ENCODE measurements at places on chromosomes 4 and X.

DNA sequence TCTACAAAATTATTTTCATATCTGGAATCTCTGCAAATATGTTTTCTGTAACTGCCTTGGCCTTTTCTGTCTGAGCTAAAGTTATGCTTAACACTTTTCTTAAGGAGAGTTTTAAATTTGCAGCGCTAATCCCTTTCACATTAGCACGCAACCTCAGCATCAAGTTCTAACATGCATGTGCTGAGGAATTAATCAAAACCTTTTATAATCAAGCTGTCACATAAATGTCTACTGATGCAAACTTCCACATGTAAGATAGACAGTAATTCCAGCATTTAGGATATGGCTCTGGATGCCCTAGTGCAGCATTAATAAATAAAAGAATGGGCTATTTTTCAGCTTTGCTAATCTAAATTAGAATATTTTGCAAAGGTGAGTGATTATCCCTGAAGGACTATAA is 17.5 kb upstream of the NEIL3 start:
- no peak for DNase-seq

DNA sequence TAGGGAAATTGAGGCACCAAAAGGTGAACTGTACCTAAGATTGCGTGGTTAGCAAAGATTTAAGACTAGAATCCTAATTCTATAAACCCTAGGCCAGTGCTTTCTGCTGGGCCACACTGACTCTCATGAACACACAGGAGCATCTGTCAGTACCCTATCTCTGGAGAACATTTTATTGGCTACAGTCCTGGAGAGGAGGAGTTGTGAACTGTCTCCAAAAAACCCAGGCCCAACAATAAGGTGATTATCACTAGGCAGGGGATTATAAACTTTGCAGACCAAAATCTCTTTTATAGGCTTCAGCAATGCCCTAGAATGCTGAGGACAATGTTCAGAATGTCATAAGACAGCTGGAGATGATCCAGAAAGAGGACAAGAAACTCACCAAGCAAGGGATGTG is 24.1 kb downstream of the OPHN1 start:
- DNase-seq: peak; percentile 27

DNA sequence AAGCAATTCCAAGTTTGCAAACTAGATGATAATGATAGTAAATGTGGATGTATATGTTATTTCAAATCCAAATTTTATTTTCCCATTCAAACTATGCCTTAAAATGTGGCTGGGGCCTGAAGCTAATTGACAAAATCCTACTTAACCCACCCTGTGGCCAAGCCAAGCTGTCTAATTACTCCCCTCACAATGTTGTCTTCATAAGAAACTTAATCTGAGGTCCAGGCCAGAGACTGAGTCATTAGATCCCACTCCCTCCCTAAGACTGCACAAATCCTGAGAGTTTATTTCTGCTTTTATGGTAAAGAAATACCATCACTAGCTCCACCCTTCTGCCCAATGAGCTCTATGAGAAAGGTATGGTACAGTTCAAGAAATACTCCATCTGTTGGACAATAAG is 16.6 kb downstream of the SMPX start:
- DNase-seq: peak; percentile 71

GRCh38 chr4:97432551-97432950 is 710.7 kb downstream of the STPG2 start:
- DNase-seq: no peak

DNA sequence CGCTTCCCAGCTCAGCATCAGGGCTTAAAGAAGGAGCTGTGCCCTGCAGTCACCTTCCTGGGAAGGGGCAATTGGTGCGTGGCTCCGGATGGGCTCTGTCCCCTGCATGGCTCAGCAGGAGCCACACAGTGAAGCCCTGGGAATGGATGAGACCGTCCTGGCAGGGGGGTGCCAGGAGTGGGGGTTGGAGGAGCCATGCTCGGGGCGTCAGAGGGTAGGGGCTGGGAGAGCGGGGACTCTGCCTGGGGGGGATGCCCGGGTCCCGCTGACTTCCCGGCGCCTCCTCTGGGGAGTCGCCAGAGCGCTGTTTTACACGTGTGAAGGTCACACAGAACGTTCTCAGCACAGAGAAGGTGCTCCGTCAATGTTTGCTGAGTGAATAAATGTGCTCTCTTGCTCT is 184.1 kb downstream of the AFAP1 start:
- no peak for DNase-seq

DNA sequence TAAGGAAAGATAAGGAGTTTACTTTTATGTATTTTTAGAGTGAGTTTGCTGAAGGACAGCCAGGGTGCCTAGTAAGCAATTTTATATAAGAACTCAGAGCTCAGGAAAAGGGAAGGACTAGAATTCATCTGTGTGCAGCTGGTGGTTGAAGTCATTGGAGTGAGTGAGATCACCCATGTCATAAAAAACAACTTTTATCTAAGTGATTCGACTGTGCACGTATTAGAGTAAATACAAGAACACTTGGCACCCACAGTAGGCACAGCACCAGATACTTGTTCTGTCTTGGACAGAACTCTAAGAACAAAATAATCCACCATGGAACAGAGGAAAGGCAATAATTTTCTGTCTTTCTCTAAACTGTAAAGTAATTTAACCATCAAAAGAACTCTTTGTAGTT is 31.6 kb downstream of the SYNPO2 start:
- DNase-seq: no peak

- no peak for DNase-seq
Observed at GRCh38 chrX:40165861-40166260, 68.1 kb upstream of the BCOR start.

DNA sequence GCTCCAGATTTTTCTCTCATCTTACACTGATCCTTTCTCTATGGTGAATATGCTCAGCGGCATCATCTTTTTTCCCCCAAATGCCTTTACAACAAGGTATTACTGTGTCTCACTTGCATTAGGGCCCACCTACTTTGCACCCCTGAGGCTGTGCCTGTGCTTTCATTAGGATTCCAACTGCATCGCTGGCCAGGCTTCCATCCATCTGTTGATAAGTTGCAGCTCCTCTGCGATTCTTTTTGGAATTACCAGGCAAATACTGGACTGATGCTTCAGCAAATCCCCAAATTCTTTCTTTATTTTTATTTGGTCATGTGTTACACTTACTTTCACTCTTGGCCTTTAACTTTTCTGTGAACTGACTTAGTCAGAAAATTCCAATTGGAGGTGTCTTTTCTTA is 77.3 kb downstream of the AFF2 start:
- no peak for DNase-seq

DNA sequence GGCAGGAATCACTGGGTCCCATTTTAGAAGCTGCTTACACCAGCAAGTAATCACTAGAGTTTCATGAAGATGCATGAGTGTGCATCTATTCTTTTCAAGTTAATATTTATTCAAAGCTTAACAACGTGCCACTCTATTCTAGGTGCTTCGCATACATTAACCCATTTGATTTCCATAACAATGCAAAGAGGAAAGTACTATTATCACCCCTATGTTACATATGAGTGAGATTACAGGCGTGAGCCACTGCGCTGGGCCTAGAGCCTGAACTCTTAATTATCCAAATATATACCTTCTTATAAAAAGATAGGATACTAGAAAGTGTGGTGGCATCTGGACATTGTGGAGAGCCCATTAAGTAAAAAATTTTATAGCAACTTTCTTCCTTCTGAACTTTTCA is 65.4 kb downstream of the CXCL13 start:
- no peak for DNase-seq
